ENCODE measurements at places on chromosomes 5 and 9.

- DNase-seq, result peak; percentile 80
These were observed 164.0 kb downstream of the TTC39B start for GRCh38 chr9:15142878-15143534.

DNA sequence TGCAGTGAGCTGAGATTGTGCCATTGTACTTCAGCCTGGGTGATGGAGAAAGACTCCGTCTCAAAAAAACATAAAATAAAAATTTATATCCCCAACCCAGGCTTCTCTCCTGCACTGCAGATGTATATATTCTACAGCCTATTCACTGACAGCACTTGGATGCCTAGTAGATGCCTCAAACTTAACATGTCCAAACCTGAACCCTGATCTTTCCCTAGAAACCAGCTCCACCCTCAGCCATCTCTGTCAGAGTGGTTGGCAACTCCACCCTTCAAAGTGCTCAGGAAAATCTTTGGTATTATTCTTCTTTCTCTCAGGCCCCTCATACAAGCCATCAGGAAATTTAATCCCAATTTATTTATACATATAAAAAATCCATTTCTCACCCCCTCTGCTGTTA is 36.9 kb upstream of the TXN start:
- DNase-seq, result no peak

DNA sequence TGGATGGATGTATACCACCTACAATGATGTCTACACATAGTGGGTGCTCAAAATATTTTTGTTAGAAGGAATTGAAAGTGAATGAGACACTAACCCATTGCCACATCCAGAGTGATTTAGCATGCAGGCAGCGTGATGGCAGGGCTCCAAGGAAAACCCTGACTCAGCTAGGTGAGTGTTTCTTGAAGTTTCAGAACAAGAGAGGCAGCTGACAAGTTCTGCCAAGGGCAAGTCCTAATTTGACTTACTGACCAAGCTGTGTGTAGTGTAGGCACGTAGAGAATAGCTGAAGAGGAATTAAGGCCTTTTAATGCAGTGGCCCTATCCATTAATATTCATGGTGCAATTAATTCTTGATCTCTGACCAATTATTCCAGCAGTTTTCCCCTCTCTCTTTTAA is 107.8 kb upstream of the ATP10B start:
- DNase-seq, result peak; percentile 38

DNA sequence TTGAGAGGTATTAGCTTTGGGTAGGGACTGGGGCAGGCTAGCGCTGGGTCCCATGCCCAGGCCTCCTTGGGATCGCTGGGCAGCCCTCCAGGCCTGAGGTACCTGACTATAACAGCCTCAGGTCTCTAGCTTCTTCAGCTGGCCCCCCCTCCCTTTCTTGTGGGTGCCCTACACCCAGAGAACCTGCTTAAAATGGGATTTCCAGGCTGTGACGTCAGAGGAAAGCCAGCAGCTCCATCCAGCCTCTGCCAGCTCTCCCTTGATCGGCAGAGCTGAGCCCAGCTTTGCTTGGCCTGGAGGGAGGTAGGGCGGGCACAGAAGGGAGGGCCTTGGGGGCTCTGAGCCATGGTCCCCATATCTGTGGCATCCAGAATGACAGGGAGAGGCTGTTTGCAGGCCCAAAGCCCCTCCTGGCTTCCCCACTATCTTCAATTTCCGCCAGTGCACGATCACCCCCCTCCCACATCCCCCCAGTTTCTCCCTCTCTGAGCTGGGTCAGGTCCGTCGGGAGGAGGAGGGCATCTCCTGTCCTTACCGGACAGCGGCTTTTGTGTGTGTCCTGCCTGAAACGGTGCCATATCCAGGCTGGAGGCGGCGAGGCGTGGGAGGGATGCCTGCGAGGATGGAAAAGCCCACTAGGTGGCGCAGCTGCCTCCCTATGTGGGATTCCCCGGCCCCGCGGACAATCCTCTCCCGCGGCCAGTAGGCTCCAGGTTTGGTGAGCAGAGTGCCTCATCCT is 10.8 kb downstream of the REEP2 start:
- peak; percentile 91 for DNase-seq

- peak; percentile 77 for DNase-seq
These were observed 859.5 kb downstream of the PTPRD start for GRCh38 chr9:9753266-9753665.

DNA sequence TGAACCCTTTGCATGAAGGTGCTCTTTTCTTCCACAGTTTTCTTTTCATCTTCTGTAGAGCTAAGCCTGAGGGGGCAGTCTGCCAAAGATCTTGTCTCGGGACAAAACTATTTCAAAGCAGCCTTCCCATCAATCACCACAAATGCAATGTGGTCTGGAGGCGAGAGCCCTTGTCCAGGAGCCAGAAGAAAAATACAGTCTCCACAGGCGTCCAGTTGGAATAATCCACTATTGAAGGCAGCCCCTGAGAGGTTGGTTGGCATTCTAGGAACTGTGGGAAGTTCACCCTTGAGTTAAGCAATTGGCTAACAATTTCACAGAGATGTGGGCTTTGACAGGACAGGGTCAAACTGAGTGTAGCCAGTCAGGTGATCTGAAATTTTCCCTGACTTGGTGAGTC is 72.0 kb downstream of the SEMA6A start:
- no peak for DNase-seq

DNA sequence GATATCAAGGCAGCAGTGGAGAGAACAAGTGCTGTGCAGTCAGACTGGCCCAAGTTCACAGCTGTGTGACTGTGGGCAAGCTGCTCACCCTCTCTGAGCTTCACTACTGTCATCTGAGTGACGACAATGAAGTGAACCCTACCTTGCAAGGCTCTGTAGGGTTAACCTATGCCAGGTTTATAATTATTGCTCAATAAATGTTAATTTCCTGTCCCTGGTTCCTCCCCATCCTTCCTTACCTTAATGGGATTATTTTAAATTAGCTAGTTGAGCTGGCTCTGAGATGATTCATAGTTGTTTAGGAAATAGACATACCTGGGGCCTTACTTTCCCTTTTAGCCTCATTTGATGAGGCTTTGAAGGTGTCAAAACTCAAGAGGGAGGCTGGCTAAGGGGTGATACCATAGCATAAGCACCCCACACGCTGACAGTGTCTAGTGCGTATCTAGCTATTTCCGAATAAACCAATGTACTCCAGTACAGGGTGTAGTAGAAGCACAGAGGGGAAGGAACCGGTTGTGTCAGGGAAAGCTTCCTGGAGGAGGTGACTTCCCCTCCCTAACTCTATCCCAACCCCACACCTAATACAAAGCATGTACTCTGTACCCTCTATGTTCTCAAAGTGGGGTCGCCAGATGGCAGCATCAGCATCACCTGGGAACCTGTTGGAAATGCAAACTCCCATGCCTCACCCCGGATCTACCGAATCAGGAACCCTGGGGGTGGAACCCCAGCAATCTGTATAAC is 63.3 kb upstream of the SLC25A51 start:
- no peak for DNase-seq
